Skin of body (tissue), 3 donors: ENCODE measurements at places on chromosomes 16 and 17. TPM values are rescaled to one million over a fixed set of nuclear protein-coding genes. Genes with fewer than 3 reads are reported as not detected.

DNA sequence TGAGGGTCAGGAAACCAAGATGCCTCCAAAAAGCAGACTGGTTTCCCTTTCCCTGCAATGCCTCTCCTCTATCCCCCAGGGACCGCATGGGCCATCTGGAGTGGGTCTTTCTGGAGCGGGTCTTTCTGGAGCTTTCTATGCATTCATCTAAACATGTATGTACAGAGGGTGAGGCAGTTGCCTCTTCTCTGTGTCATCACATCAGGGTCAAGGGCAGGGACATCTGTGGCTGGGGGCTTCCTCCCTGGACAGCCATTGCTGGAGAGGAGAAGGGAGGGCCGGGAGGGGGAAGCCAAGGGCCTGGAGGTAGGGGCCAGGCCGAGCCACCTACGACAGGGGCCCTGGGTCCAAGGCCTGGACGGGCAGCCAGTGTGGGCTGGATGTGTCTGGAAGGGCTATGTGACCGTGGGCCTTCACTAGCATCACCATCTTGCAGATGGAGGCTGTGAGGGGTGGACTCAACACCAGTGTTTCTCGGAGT, 840 bp downstream of the ADCY7 start:
- DNase-seq, result no peak

- DNase-seq, result no peak
These were observed at the start of gene CEP295NL for GRCh38 chr17:78903101-78903779. TSS of gene CEP295NL (minus strand) at chr17:78903201. CDS start at chr17:78901828, 1,373 bp downstream.

DNA sequence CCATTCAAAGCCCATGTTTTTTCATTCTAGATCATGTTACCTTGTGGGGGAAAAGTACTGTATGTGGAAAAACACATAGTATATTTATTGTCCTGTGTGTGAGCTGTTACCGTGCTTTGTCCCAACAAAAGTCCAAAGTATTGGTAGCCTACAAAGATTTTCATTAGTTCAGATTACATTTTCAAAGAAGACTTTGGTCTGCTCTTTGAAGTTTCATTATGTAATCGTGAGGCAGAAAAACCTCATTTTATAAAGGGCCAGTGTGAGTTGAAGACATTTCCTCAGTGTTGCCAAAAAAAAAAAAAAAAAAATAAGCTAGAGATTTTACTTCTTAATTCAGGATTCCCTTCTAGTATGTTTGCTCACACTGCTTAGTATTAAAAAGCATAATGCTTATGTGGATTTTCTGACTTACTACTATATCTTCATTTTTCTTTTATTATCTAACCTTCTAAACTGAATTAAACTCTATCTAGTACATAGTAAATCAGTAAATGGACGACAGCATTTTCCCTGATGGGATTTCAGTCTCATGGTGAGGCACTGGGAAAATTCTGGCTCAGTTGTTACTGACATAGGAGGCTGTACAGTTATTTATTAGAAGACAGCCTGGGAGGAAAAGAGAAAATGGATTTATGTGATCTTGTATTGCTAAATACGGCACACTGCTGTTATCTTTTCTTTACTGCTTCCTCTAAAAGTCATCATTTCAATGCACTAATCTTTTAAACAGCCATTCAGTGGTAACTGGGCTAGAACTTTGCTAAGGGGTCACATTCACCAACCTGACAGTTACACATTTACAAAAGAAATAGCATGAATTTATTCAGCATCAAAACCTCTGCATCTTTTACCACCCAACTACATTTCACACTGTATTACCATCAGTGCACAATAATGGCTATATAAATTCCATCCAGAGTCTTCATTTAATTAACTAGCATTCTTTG, 100.6 kb downstream of the STXBP4 start:
- DNase-seq, result no peak

- peak; percentile 3 for DNase-seq
These were observed 321.8 kb downstream of the HS3ST3B1 start for GRCh38 chr17:14622615-14623101.

GRCh38 chr17:81738801-81739393, 26.8 kb downstream of the SLC25A10 start:
- DNase-seq, result no peak

DNA sequence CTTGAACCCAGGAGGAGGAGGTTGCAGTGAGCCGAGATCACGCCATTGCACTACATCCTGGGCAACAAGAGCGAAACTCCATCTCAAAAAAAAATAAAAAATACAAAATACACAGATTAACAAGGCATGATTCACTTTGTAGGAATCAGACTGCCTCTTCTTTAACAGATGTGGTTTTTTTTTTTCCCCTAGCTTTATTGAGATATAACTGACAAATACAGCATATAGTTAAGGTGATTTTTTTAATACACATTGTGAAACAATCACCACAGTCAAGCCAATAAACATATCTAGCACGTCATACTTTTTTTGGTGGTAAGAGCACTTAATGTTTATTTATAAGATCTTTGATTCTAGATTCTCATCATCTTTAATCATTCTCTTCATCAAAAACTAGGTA, 87.8 kb downstream of the SPAG9 start:
- no peak for DNase-seq

Gene NPIPA7
- total RNA-seq, result 4.0 TPM
